ENCODE measurements at places on chromosomes 2 and 18. TPM values are rescaled to one million over a fixed set of nuclear protein-coding genes. Genes with fewer than 3 reads are reported as not detected.

DNA sequence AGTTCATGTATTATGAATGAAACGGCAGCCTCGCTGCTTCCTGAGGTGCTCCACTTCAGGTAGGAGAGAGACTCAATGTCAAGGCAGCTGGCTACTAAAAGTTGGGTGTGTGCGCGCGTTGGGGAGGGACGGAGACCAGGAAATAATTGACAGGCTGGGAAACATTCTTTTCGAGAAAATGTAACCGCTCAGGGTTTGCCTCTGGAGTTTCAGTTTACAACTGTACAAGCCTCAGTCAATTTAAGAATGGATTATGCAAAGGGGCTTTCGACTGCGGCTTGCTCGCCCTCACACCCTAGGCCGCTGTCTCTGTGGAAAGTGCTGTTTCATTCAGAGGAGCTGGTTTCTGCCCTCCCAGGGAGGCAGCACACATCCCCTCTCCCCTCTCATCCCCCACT, 4.4 kb upstream of the SPRED2 start:
- no peak for DNase-seq

- DNase-seq: no peak
Measured at GRCh38 chr18:49608366-49609255, 46.8 kb downstream of the LIPG start.

GRCh38 chr2:62270728-62271127, 74.8 kb downstream of the B3GNT2 start:
- DNase-seq: no peak

FRZB gene
- 0.16 TPM for total RNA-seq

KLF11 gene
- total RNA-seq: 22.9 TPM

CNRIP1 gene
- not detected for total RNA-seq

Data from Caco-2 (cell line).